ENCODE measurements at places on chromosomes 2 and 18. TPM values are rescaled to one million over a fixed set of nuclear protein-coding genes. Genes with fewer than 3 reads are reported as not detected.

DNA sequence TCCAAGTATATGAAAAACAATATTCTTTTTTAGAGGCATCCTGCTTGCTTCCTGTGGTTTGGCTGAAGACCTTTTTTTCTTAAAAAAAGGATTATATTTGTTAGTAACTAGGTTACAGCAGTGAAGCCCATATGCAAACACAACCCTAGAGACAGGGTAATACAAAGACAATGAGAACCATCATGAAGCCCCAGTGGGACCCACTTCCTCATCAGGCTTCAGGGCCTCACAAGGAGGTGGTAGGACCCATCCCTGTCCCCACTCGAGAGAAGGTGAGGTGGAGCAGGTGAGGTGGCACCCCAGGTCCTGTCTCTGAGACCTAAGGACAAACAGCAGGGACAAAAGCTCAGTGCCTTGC is 80.3 kb downstream of the EDAR start:
- no peak for DNase-seq

DNA sequence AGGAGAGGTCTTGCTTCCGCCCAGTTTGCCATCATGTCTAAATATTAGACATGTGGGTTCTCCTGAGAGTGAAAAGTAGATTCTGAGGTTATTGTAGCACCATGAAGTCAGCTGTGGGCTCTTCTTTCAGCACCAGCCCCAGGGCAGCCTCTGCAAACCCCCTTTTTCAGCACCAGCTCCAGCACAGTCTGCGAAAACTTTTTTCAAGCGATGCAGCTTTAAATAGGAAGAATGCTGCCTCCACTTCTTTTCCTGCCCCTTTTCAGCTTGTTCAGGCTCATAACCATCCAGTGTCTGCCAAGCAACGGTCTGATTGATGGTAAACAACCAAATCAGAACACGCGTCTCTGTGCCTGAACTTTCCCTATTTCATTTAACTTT is at the start of gene COL5A2:
COL5A2 (minus strand) TSS at position 192 of the 381 bp plus-strand sequence; CDS start at position 35, 157 bp downstream.
- no peak for DNase-seq

GRCh38 chr18:44464398-44465180 is 216.1 kb upstream of the SETBP1 start:
- DNase-seq: no peak

DNA sequence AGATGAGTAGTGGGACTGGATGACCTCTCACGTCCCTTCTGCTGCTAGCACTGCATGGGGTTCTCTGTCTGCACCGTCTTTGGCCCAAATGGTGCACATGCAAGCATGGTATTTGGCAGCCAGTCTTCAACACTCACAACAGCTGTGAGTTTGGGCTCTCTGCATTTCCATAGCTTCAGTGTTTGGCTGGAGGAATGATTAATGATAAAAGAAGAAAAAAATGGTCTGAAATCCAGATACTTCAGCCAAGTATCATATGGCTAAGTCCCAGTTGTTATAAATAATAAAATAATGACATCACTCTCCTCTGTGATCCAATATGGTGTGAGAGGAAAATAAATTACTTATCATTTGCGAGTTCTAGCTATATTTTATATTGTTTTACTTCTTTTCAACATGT is 173.3 kb downstream of the DCDC2C start:
- no peak for DNase-seq

DNA sequence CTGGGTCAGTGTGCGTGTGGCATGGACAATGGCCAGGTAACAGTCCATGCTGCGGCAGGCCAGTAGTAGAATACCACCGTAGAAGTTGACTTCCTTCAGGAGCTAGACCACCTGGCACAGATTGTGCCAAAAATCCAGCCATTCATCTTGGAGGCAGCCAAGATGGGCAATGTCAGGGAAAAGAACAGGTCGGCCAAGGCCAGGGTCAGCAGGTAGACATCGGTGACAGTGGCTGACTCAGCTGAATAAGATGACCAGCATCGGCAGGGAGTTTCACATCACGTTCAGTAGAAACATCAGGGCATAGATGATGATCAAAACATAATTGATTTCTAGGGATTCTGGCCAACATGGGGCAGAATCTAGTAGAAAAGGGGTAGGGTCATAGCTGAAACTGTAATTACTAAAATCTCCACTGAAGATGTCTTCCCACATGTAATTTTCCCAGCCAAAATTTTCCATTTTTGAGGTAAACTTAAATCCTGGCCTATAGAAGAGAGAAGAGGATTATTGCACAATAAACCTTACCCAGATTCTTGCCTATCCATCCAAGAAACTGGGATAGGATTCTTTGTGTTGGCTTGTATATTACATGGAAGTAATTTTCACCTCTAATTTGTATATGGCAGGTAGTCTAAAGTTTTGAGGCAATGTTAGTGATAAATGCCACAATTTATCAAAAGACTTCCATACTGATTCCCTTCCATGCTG is 7.9 kb upstream of the RUFY4 start:
- DNase-seq: no peak

Gene CABYR
- total RNA-seq: 10.6 TPM

Gene GTF2A1L
- total RNA-seq: not detected

Gene SP110
- 107 TPM for total RNA-seq

All from Calu3 (cell line).